HuH-7 (cell line): ENCODE measurements at places on chromosomes 1 and 21.

DNA sequence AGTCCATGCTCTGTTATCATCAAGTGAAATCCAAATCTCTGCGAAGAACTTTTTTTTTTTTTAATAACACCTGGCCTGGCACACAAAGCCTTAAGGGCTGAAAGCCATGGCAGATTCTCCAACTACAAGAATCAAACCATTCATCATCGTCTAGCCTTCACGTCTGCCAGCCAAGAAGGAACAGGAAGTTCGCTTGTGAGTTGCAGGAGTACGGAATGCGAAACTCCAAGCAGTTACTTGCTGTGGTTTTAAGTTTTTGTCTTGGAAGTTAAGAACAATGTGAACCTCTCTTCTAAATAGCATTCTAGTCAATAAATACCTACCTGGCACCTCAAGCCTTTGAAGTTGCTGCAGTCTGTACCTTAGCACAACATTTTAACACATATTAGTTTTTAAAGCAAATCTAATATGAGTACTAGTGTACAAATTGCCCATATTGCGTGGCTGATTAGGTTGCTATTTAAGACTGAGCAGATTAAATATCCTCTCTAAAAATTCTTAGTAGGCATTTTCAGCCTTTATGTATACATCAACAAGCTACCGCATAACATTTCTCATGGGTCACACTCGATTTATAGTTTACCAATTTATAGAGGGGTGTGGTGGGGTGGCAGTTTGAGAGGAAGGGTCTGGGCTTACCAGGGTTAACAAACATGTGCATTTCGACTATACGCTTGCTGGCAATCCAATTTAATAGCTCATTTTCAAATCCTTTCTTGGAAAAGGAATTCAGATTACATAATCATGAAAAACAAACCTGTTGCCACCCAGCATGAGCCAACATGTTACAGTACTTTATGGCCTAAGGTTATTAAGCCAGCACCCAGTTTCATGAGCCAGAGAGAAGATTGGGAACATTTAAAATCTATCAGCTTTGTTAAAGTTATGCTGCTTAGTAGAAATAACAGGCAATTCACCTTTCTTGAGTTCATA lies 22.2 kb upstream of the PTPN14 start:
- no peak for DNase-seq

DNA sequence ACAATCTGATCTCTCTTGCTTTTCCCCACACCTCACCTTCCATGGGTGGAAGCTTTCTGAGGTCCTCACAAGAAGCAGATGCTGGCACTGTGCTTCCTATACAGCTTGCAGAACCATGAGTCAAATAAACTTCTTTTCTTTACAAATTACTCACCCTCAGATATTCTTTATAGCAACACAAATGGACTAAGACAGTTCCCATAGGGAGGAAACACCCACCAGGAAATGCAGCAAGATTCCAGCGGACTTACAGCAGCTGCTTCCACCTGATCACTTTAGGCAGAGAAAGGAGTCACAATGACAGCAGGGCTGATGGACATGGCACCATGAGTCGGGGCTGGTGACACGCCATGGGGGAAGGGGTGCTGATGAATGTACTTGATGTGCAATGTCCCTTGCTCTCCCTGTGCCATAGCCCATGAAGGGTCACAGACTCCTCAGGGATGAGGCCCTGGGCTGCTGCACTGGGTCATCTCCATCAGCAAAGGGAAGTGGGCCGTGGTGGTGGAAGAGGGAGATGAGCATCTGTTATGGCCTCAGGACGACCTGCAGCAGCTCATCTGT lies 53.9 kb downstream of the PRSS38 start:
- no peak for DNase-seq

- no peak for DNase-seq
Observed at GRCh38 chr1:115295904-115296696, 41.9 kb downstream of the NGF start.

- DNase-seq = no peak
Observed at GRCh38 chr1:232899268-232899667, 51.1 kb upstream of the NTPCR start.

DNA sequence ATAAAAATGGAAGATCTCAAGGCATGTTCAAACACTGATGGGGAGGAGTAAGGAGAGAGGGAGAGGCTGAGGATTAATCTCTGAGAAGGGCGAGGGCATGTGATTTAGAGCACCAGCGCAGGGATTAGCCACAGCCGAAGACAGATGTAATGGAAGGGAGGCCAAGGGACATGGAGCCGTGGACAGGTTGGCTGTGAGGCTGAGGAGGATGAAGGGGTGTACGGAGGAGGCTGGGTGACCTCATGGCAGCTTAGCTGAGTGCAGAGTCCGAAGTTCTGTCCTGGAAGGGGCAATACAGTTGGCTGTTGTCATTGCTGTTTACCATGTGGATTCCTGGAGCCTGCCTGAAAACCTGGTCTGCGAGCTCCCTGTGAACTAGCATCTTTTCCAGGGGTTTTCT lies 342.8 kb downstream of the RPS6KC1 start:
- DNase-seq = peak; percentile 49

GRCh38 chr1:180397175-180397574 lies 105.2 kb downstream of the ACBD6 start:
- no peak for DNase-seq

GRCh38 chr1:201049248-201049831 lies 25.8 kb upstream of the KIF21B start:
- DNase-seq = no peak

GRCh38 chr1:109444346-109444745 lies 18.1 kb upstream of the PSMA5 start:
- no peak for DNase-seq

- no peak for DNase-seq
Observed at GRCh38 chr1:75980972-75981897, 49.0 kb upstream of the ASB17 start.

DNA sequence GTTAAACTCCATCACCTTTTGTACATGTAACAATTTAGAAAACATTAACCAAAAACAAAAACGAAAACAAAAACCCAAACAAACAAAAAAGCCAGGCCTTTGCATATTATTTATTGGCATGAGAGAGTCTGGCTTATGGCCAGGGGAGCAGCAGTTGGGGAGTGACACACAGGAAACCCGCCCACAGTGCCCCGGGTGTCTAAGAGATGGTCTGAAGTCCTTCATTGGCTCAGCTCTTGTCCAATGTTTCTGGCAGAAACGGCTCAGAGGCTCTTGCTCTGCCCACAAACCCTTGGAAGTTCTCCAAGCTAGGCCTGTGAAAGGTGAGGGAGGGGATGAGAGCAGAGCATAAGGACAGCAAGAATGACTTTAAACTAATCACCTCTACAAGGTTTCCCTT lies 131.5 kb downstream of the CNIH3 start:
- DNase-seq = no peak

- DNase-seq = no peak
Observed at GRCh38 chr1:215807911-215808436, 240.9 kb downstream of the KCTD3 start.

- DNase-seq = no peak
Observed at GRCh38 chr1:1137256-1138045, 21.6 kb upstream of the C1orf159 start.

- DNase-seq = no peak
Observed at GRCh38 chr1:224594360-224594759, 21.8 kb upstream of the CNIH3 start.

DNA sequence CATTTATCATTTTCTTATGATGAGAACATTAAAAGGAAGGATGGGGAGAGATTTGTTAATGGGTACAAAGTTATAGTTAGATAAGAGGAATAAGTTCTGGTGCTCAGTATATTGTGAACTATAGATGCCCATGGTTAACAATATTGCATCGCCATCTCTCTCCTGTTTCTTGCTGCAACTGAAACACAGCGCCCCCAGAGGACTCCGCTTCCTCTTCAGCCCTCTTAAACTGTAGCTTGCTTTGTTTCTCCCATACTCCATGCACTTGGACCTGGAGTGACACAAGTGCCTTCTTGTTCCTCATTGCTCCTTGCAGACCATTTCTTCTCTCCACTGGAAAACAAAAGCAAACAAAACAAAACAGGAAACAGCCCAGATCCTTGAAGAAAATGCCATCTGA lies 70.1 kb upstream of the NTPCR start:
- peak; percentile 87 for DNase-seq

- DNase-seq = no peak
Observed at GRCh38 chr1:3690282-3691065, 38.2 kb downstream of the TP73 start.

DNA sequence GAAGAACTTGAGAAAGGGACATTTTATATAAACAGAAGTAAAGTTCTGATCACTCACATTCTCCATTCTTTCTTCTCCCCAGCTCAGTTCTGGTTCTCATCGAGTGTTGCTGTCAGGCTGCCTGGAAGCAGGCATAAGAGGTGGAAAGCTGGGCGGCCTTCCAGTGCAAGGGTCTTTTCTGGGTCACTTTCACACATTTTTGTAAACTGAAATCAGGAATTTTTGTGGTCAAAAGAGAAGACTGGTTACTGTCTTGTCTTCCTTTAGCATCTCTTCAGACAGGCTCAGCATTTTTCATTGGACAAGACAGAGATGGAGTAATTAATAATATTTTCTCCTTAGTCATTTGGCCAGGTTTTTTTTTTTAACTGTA lies 93.7 kb downstream of the CTH start:
- DNase-seq = no peak

DNA sequence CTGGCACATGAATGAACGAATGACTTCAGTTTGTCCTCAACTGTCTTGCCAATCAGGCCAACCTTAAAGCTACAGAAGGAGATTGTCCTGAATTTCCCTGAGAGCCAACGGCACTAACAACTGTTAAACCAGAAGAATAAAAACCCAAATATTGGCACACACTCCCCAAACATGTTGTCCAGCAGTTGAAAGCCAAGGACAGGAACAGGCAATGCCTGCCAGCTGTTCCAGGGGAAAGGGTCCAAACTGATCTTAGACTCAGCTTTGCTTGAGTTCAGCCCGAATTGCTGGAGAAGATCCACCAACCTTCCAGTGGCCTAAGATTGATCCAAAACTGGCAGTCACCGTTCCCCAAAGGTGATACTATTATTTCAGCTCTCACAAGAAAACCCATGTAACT lies 22.4 kb upstream of the AHCTF1 start:
- no peak for DNase-seq

GRCh38 chr21:41765420-41765821 lies 1.4 kb downstream of the RIPK4 start:
- no peak for DNase-seq

- no peak for DNase-seq
Observed at GRCh38 chr1:51380936-51381335, 50.6 kb upstream of the TTC39A start.

DNA sequence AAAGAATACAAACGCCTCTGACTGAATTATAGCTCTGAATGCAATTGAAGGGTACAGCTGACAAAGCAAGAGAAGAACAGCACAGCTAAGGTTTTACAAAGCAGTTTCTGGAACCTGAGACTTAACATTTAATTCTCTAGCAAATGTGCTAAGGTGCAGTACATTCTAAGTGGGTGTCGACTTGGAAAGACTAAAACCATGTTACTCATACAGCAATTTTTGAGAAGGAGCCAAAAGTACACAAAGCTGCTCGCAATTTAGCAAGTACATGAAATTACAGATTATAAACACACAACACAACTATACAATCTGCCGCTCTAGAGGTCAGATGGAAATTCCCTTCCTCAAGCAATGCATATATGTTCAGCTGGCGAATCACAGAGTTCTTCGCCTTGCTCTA lies 121.9 kb downstream of the TIAM1 start:
- no peak for DNase-seq

DNA sequence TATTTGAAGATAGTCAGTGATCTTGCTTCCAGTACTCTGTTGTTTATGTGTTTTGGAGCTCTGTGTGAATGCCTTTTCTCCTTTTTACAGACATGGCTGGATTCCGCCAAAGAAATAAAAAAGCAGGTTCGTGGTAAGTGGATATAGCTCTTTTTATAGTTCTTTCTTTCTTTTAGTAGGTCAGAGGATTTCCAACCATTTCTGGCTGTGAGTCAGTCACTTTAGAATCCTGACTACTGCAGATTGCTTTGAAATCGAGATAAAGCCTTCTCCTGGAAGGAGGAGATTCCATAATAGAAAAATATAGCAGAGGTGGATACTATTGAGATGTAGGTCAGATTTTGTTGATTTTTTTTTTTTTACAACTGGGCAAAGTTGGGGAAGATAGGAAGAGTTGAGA lies 97.4 kb downstream of the EPB41 start:
- DNase-seq = no peak

- no peak for DNase-seq
Observed at GRCh38 chr21:38395581-38395980, 102.7 kb downstream of the ERG start.

GRCh38 chr1:212955961-212956620 lies 5.8 kb downstream of the VASH2 start:
- DNase-seq = no peak

GRCh38 chr1:54854381-54855020 lies 32.5 kb downstream of the DHCR24 start:
- no peak for DNase-seq

DNA sequence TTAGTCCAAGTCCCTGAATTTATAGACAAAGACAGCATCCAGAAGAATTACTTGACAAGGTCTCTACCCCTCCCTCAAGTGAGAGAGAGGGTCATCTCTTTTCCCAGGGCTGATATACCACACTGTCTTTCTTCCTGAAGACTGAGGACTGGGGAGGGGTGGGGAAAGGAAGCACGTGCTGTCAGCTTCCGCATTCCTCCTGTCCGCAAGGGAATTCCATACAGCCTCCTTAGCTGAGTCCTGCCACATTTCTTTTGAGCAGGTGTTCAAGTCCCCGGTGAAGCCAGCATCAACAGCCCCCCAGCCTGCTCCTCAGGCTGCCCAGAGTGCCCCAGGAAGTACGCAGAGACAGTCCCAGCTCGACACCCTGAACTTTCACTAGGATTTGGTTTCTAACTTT lies 34.2 kb downstream of the PCAT6 start:
- DNase-seq = no peak

DNA sequence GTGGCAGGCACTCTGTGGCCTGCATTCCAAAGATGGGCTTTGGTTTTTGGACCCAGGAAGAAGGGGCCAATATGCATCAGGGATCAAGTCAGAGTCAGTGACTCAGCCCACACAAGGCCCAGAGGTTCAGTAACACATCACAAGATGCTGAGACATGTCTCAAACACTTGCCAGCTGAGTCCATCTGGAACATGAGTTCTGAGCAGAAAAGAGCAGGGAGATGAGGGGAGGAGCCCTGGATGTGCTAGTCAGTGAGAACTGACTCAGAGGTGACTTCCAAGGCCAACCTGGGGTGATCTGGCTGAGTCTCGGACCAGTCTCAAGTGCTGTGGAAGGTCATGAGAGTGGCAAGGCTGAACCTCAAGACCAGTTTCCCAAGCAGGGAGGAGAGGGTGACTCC lies 150.1 kb downstream of the CDC7 start:
- DNase-seq = no peak

- DNase-seq = no peak
Observed at GRCh38 chr1:86396498-86396890, 371 bp upstream of the ODF2L start.

DNA sequence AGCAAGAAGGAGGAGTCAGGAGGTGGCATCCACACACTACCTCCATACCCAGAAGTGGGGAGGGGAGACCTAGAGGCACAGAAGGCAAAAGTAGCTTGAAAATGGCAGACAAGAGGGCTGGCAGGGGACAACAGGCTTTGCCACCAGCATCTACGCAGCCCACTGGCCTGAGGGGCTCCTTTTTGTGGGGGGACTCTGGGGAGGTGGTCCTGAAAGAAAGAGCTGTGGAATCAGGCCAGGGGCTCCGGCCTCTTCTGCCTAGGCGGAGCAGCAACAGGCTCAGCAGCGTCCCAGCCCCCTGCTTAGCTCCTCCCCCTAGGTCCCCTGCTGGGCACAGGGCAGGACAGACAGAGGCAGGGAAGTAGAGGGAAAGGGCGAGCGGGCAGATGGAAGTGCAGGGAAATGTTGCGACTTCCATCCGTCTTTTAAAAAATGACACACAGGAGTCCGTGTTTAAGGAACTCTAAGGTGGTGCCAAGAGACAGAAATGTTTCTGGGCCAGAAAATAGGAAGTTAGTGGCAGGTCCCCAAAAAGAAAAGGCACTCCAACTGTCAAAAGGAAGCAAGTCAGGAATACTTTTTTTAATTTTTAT lies 10.0 kb upstream of the LEFTY2 start:
- peak; percentile 53 for DNase-seq
